ENCODE measurements at places on chromosomes 3 and 15. TPM values are rescaled to one million over a fixed set of nuclear protein-coding genes. Genes with fewer than 3 reads are reported as not detected.
A peak's percentile ranks its signal among the peaks of the same experiment; 100 is the strongest.

TLR9 gene
- not detected for total RNA-seq

- DNase-seq, result peak; percentile 75
- H3K27ac ChIP-seq, result peak overlapping the region; percentile 97
- H3K27me3 ChIP-seq, result no peaks in the 10 kb centered on the region
- peaks cover 27% of the 10 kb centered on the region for H3K36me3 ChIP-seq
- H3K4me1 ChIP-seq, result peaks cover 77% of the 10 kb centered on the region
Observed at GRCh38 chr3:50572158-50572557, 2.8 kb downstream of the HEMK1 start.

TMA7 gene
- 262 TPM for total RNA-seq

DNA sequence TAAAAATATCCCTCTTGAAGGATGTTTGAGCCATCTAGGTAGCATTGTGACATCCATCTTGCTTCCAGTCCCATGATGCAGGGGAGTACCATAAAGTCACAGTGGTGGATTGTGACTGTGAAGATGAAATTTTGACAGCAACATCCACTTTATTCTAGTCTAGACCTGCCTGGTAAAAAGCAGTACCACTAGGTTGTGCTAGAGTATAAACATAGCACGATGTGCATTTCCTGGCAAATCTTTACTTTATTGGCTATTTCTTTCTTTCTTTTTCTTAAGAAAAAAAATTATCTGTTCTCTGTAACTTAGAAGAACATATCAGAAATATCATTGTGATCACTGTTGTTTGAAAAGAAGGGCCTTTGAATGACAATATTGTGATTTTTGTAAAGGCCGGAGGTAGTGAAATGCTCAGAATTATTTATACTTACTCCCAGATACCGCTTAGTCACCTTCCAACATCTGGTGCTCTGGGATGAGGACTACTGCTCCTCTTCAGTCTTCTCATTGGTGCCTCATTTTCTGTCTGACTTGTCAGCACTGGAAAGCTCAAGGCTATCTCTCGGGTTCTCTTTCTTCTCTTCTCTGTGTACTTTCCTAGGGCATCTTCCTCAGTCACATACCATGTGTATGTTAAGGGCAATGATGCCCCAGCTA, 35.6 kb downstream of the AGBL1 start:
- no peaks in the 10 kb centered on the region for H3K4me1 ChIP-seq
- peaks cover 2% of the 10 kb centered on the region for H3K27me3 ChIP-seq
- H3K4me3 ChIP-seq, result no peak overlapping the region
- no peak overlapping the region for H3K27ac ChIP-seq
- no peak for DNase-seq
- H3K36me3 ChIP-seq, result no peaks in the 10 kb centered on the region

GRCh38 chr3:43865351-43865750, 174.6 kb downstream of the ABHD5 start:
- H3K4me3 ChIP-seq, result no peak overlapping the region
- H3K36me3 ChIP-seq, result no peaks in the 10 kb centered on the region
- no peak overlapping the region for H3K27ac ChIP-seq
- H3K4me1 ChIP-seq, result no peaks in the 10 kb centered on the region
- DNase-seq, result no peak
